AG08396 (cell line): ENCODE measurements at places on chromosomes 3 and 15.
A peak's percentile ranks its signal among the peaks of the same experiment; 100 is the strongest.

- DNase-seq, result no peak
Observed at GRCh38 chr3:65035246-65035645, 347.4 kb upstream of the ADAMTS9 start.

DNA sequence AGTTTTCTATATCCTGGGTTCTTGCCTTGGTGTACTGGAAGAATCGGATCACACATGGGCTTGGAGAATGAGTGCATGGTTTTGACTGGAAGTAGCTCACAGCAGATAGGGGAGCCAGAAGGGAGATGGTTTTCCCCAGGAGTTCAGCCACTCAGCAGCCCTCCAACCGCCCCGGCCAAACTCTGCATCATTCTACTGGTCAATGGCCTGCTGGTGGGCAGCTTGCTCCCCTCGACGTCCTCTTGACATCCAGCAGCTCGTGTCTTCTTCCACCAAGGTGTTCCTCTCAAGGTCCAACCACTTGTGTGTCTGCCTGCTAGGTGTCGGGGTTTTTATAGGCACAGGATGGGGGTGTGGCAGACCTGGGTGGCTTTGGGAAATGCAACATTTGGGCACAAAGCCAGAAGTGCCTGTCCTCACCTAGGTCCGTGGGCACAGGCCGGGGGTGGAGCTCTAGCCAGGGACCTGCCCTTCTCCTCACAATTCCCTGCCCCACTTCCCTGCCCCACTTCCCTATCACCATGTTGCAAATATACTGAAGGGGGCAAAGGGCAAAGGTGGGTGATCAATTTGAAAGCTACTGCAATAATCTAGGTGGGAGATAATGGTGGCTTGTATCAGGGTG lies 3.0 kb upstream of the GTPBP8 start:
- DNase-seq, result no peak

- peak; percentile 85 for DNase-seq
Observed at GRCh38 chr15:75843678-75844581, 683 bp downstream of the UBE2Q2 start.

DNA sequence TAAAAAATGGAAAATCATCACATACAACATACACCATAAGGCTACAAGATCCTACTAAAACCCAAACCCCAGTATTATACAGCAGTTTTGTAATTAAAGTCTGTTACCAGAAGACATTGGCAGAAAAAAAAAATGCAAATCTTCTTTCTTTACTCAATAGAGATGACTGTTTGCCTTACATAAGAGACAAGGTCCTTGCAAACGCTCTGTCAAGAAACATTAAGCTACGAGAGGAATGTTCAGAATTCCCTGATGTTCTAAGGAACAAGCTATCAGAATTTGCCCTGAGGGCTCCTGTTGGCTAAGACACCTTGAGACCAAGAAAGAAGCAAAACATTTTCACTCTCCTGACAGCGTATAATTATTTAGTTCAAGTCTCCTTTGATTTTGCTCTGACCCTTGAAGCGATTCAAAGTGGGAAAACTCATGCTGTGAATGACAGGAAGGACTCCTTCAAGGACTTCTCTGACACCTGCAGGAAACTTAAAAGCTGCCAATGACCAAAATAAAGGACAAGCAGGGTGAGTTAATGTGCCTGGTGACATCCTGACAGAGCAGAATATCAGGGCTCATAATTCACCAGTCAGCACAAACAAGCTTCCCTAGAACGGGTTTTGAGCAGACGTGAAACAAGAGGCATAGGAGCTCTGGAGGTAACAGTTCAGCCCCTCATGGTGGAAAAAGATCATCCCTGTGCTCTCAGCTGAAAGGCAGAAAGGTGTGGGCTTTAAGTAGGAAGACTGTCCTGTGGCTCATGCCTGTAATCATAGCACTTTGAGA lies 2.5 kb downstream of the SCAMP2 start:
- no peak for DNase-seq

DNA sequence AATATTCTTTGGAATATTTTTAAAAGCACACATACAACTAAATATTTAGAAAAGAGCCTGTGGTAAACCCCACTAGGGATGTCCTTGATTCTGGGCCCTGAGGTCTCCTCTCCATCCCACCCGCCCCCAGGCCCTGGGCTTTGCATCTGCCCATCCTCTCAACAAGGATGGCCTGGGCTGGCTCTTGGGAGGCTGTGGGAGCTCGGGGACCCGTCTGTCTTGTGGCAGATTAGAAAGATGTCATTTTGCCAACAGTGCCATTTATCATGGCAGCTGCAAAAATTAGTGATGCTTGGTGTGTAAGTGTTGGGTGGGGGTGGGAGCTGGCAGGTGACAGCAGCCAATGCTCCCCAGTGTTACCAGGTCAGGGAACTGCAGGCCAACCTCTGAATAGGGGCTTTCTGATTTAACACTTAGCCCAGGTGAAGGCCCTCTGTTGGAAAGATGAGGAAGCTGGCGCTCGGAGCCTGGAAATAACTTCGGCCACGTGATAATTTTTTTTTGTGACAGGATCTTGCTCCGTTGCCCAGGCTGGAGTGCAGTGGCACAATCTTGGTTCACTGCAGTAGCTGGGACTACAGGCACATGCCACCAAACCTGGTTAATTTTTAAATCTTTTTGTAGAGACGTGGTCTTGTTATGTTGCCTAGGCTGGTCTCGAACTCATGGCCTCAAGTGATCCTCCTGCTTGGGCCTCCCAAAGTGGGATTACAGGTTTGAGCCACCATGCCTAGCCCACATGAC lies 16.9 kb upstream of the CSPG4 start:
- no peak for DNase-seq

GRCh38 chr3:17619968-17620367 lies 122.5 kb downstream of the TBC1D5 start:
- DNase-seq, result no peak

DNA sequence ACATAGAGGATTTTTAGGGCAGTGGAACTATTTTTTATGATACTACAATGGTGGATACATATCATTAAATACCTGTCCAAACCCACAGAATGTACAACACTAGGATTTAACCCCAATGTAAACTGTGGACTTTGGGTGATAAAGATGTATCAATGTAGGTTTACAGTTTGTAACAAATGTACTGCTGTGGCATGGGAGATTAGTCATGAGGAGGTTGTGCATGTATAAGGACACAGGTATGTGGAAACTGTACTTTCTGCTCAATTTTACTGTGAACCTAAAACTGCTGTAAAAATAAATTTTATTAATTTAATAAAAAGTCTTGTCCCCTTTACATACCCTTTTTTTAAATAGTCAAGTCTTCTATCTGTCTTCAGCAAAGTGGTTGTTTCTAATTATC lies 322.5 kb upstream of the EPHA3 start:
- DNase-seq, result no peak

DNA sequence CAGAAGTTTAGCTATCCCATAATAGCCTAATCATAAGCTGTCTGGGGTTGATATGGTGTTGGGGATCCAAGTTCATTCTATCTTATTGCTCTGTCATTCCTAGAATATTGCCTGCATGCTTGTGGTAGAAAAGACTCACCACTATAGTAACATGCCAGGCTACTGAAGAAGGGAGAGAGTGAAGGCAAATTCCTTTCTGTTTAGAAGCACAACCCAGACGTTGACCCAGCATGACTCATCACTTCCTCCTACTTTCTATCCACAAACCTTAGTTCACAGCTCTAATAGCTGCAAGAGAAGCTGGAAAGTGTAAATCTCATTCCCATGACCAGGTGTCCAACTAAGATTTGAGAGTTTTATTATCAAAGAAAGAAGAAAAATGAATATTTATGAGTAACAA lies 57.8 kb upstream of the NMD3 start:
- peak; percentile 63 for DNase-seq

- DNase-seq, result no peak
Observed at GRCh38 chr3:105347625-105348302, 18.9 kb upstream of the ALCAM start.

DNA sequence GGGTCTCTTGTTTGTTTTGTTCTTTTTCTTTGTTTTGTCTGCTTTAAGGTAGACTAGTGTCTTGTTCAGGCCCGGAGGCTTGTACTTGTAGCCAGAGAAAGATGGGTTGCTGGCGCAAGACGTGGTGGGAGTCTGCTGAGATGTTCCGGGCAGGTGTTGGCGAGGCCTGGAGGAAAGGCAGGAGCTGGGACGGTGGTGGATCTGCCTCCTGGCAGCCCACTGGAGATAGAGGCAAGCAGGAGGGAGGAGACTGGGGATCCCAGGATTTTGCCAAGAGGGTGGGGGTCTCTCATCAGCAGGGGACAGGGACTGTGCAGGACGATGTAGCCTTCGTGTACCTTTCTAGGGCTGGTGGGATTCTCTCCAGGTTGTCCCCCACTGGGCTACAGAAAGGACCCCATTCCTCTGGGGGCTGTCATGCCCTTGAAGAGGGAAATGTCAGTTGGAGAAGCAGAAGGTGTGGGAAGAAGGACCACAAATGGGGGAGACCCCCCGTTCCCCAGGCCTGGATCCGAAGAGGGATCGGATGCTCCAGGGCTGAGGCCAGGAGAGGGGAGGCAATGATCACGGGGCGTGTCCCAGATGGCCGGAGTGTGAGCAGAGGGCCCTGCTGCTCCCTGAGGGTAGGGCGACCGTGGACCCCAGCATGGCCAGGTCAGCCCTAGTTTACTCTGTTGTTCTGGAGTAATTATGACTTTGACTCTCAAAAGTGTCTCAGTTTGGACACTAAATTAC lies 7.0 kb downstream of the CHAC1 start:
- no peak for DNase-seq

- no peak for DNase-seq
Observed at GRCh38 chr3:48466386-48467109, 20.0 kb downstream of the ATRIP start.

GRCh38 chr15:57586661-57587424 lies 4.9 kb upstream of the MYZAP start:
- DNase-seq, result no peak

GRCh38 chr3:102182162-102182561 lies 252.7 kb upstream of the ZPLD1 start:
- DNase-seq, result no peak

DNA sequence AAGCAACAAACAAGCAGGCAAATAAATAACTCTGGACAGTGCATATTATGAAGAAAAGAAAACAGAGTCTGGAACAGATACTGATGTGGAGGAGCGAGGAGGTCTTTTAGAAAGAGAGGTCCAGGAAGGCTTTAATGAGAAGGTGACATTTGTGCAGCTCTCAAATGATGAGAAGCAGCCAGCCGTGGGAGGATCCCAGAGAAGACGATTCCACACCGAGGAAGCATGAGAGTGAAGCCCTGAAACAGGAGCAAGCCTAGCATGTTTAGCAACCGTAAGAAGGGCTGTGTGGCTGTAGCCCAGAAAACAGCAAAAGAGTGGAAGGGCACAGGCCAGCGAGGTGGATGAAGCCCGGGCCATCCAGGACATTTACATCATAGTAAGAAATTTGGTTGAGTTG lies 93.1 kb downstream of the RAD18 start:
- DNase-seq, result no peak

DNA sequence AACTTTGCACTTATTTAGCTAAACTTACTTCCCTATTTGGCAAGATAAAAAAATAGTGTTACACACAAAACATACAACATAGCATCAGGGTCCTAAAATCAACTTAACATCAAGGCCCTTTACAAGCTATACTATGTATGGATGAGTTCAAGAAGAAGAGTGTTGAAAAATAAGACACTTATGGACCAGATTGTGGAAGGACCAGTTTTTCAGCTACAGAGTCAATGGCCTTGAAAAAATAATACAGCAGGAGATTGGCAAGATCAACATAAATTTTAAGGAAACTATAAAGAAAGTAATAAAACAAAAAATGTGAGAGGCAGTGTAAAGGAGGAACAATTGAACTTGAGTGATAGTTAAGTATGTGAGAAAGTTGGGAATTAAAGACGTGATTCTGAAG lies 66.3 kb upstream of the BBX start:
- DNase-seq, result no peak

- DNase-seq, result no peak
Observed at GRCh38 chr15:29452881-29453731, 183.5 kb upstream of the NSMCE3 start.

GRCh38 chr15:100140527-100141308 lies 201.1 kb downstream of the ADAMTS17 start:
- DNase-seq, result no peak

- no peak for DNase-seq
Observed at GRCh38 chr3:113450911-113451310, 9.6 kb upstream of the CFAP44 start.

- DNase-seq, result peak; percentile 67
Observed at GRCh38 chr3:133941415-133941821, 45.7 kb upstream of the RAB6B start.
